ENCODE measurements at places on chromosomes 16 and 17.

- DNase-seq = peak; percentile 96
These were observed 2.1 kb downstream of the ACE start for GRCh38 chr17:63478814-63479494.

DNA sequence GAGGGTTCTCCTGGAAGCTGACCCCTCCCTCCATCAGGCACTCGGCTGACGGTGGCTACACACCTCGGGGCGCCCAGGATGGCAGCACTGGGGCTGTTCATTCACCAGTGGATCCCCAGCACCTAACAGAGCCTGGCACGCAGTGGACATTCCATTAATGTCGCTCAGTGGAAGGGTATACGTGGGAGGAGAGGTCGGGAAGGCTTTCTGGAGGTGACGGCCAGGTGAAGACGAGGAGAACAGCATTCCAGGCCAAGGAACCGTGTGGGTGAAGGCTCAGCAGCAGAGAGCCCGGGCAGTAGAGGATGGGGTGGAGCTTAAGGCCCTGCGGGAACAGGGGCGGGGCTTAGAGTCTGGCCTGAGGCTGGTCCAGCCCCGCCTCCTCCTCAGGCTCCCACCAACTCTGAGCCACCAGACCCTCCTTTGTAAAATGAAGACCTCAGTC, 2.5 kb upstream of the HS3ST6 start:
- peak; percentile 14 for DNase-seq

GRCh38 chr17:75228305-75228704, 22.8 kb downstream of the NUP85 start:
- DNase-seq = no peak

DNA sequence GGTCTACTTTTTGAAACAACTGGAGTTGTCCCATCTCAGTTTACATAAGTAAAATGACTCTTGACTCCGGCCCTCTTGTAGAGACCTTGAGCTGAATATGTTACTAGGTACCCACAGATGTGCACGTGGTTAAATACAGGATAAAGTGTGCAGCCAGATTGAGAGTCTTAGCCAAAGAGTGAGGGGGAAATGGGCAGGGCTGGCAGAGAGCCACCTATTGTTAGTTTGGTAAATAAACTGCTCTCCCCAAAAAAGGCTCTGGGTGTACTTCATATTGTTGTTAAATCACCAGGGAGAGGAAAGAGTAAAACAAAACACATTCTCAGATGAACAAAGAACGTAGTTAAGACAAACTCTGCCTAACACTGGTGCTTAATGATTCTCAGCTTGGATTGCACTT, 20.3 kb downstream of the G6PC1 start:
- DNase-seq = peak; percentile 29

DNA sequence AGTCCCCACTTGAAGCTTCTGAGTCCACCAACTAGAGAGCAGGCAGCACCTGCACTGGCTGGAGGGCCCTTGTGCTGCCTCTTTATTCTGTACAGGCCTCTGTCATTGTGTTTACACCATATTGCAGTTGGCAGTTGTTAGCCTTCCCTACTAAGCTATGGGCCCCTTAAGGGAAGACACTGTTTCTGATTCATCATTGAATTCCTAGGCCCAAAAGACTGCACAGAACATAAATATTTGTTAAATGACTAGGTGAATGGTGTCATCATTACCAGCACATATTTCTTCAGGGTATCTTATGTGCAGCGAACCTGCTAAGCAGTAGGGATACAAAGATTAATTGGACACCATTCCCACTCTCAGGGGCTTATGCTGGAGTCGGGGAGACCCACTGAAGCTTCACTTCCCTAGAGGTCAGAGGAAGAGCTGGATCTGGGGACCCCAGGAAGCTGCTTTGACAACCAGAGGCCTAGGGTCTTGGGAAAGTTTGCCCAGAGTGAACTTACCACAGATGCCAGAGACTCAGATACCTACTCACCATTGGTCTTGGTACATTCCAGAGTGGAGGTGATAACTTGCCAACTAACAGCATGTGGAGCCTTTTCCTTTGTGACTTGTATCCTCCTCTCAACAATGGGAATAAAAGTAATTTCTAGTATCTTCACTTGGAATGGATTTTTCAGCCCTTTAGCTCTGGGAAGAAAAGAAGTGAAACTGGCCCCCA, 28.7 kb upstream of the DDX52 start:
- peak; percentile 95 for DNase-seq

- peak; percentile 85 for DNase-seq
These were observed 84.1 kb downstream of the TBC1D16 start for GRCh38 chr17:79951361-79952264.

GRCh38 chr17:62716834-62717588, 89.5 kb downstream of the MRC2 start:
- DNase-seq = no peak

DNA sequence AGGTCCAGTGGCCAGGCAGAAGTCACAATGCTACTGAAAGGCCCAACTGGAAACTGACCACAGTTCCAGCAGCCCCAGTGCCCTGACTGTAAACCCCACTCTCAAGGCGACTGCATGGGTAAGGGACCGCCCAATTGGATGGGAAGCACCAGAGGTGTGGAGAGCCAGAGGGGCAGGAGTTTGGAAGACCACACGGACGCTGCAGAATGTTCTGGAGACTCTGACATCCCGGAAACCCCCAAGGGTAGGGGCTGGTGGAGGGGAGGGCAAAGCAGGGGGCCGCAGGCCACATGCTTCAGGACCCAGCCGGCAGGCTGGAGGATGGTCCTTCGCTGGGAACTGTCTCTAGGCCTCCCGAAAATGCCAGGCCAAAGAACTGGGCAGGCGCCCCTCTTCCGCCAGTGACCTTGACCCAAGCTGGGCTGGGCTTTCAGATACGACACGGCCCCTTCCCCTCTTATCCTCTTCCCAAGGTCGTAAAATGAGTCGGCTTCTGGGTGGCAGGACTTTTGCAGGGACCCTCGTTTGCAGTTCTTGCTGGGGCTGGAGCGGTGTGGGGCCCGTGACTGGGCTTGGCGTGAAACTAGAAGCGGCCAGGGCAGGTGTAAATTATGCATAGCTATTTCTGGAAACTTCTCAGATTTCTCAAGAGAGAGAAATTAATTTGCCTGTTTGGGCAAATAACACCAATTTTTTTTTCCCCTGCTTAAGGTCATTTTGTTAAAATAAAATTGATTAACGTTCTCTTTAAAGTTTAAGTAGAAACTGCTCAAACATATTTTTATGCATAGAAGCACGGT, 110.2 kb downstream of the C16orf78 start:
- no peak for DNase-seq

DNA sequence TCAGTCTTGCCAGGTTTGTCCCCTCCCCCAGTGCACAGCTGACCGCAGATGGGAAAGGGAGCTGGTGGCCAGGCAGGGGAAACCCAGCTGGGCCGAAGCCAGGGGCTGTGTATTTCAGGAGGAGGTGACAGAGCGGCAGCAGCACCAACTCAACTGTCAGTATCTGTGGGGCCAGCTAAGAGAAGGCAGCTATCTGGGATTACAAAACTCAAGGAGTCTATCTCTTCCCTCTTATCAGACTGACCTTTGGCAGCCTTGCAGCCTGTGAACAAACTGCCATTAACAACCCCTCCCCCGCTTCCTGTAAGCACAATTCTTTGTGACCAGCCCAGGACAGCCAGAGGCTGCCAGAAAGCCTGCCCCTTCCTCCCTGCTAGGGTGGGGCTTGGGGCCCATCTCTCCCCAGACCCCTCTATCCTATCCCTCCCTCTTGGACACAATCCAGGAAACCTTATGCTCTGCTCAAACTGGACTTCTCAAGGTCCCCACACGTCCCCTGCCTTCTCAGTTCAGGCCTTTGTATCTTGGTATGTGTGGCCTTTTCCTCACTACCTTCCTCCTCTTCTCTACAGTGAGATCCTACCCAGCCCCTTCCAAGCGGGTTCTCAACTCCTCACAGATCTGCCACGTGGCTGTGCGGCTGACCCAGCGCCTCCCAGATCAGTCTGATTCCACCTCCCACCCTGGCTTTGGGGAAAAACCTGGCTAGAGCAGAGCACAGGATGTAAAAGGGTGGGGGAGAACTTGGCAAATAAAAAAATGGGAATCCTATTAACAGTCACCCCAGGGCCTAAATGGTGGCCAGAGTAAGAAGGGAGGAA, 10.5 kb downstream of the ST3GAL2 start:
- peak; percentile 99 for DNase-seq

DNA sequence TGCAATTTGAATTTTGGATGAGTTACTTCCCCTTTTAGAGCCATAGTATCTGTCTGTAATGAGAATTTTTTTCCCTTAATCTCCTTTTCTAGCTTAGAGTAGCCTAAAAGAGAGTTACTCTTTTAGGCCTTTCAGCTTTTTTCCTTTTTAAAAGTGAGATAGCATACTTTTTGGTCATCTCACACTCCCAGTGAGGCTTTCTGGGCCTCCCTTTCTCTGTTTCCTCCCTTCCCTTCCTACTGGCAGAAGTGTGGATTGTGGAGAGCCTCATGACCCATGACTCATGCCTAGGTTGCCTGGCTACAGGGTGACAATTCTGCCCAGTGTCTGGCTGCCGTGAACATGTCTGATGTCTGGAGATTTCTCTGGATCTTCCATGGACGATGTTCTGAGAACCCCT, 15.2 kb downstream of the KRT23 start:
- DNase-seq = peak; percentile 81

- DNase-seq = no peak
These were observed 176.9 kb upstream of the GSE1 start for GRCh38 chr16:85436207-85436606.

DNA sequence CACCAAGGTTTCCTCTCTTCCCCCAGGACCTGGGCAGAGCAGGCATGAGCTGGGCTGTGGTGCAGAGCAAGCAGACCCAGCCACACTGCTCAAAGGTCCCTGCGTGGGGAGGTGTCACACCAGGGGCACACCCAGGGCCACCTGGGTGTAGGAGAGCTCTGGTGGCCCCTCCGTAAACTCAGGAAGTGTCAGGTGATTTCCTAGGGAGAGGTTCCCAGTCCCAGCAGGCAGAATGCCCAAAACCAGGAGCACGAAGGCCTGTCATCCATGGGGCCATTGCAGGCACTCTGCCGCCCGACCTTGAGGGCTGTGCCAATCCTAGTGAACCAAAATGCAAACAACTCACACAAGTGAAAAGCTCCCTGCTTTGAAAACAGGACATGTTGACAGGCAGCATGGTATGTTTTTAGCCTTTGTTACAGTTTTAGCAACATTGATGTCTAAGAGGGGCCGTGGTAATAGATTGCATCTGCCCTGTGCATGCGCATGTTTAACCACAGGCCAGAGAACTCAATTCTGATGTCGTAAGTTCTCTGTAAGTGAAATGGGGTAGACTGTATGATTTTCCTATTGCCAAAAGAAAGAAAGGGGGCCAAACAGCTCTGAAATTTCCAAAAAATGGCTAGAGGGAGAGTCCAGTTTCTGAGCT, 21.3 kb downstream of the CIBAR2 start:
- DNase-seq = no peak

DNA sequence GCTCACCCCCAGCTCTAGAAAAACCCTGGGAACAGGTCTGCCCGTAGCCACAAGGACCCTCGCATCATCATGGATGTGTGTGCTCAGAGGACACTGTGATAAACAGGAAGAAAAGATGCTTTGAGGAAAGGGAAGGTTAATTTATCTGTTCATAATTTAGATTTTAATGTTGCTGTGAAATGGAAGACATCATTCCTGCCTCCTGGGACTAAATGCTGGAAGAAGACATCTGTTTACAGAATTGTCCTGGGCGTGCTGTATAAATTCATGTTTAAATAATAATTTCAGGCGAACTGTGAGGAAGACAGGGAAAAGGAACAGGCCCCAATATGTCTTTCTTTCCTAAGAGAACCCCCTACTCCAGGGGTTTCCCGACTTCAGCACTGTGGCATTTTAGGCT, 112.6 kb downstream of the SHISA6 start:
- DNase-seq = no peak

- no peak for DNase-seq
These were observed at the start of gene GP1BA for GRCh38 chr17:4931963-4932362. Gene GP1BA (plus strand): TSS chr17:4932277. CDS start chr17:4932605, 328 bp downstream.

- no peak for DNase-seq
These were observed 3.7 kb downstream of the TMUB2 start for GRCh38 chr17:44190481-44190880.

DNA sequence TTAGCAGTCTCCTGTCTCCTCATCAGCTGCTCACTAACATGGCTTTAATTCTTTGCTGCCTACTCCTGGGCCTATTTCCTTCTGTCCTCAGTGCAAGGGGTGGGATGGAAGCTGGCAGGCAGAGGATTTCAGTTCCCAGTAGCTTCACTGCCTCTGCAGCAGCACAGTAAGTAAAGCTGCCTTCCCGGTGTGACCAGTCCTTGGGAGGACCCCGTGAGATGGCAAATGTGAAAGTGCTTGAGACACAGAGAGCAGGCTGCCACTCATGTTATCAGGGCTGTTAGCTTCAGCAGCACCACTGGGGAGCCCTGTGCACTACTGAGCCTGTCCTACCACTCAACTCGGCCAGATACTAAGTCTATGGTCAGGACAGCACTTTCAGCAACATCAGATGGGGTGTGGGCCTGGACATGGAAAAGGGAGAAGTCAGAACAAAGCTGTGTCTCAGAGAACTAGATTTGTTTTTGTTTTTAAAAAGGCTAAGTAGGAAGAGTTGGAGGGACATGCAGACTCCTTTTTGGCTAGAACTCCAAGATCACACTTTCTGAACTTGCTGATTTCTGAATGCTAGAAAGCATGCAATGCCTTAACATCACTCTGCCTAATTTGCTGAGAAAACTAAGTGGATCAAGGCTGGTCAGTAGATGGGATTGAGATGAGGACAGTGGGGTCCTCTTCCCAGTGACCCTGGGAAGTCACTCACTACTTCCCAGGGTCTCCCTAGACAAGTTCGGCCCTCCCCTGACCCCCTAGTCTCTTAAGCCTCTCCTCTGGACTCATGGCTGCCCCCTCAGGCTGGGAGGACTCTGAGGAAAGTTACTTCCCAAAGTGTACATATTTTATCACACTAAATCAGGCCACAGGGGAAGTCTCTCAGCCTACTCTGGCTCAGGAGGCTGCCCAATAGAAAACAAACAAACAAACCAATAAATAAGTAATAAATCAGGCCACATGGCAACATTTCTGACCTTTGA, 1.1 kb downstream of the ACSF2 start:
- peak; percentile 31 for DNase-seq

DNA sequence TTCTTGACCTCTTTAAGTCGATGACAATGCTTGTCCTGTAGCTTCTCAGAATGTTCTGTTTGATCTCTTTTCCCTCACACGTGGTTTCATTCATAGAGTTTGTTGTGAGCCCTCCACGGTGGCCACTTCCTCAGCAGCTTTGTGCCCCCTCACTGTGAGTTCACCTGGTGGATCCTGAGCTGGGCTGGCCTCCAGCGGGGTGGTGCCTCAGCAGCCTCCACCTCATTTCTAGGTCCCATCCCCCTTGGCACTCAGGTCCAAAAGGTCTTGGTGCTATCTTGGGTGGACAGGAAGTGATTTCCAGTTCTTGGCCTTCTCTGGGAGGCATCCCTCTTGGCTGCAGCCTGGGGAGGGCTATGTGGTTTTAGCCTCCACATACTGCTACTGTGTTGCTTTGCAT, 203.2 kb upstream of the WSCD1 start:
- no peak for DNase-seq

DNA sequence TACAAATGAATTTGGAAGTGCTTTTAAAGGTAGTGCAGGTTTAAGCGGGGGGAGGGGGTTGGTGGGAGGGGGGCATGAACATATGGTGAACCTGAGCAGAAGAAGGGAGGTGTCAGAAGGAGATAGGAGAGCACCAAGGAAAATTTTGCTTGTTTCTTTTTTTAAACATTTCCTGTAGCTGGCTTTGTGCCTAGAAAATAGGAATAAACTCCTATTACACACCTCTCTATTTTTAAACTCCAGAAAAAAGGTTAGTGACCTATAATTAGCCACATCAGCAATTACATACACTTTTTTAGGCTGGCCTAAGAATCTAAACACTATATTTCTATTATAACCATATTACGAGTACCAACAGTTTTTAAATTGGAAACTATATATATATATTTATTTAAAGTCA, 159.1 kb downstream of the SKAP1 start:
- DNase-seq = no peak

- DNase-seq = no peak
These were observed 91.2 kb downstream of the GNAO1 start for GRCh38 chr16:56282451-56282850.

Measured in cardiac fibroblast (primary cell).